NCI-H460 (cell line): ENCODE measurements at places on chromosomes 2 and 18. TPM values are rescaled to one million over a fixed set of nuclear protein-coding genes. Genes with fewer than 3 reads are reported as not detected.

TRIM54 gene
- 0.12 TPM in 1 of 2 replicates, not detected in the other for total RNA-seq

SLC35F6 gene
- total RNA-seq = 48.6 and 48.9 TPM in 2 replicates

CNRIP1 gene
- 6.2 and 7.3 TPM in 2 replicates for total RNA-seq

DNA sequence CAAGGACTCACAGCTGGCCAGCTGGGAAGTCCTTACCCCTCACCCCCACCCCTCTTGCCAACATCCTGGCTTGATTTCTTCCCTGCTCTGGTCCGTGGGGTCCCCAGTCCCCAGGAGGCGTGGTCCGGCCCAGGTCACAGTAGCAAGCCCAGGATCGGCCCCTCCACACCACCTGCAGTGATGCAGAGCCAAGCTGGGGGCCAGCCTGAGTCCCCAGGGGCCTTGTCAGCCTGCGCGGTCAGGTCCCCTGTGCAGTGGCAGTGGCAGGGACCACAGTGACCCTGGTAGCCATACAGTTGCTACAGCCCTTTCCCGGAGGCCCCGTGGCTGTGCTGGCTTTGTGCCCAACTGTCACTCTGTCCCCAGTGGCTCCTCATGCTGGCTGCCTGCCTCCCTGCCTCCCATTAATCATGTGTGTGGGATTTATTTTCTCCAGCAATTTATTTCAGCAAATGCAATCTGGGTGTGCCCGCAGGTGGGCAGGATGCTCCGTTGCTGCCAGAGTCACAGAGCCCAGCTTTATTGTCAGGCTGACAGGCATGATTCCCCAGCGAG is 8.8 kb upstream of the PRSS56 start:
- no peak for DNase-seq

DNA sequence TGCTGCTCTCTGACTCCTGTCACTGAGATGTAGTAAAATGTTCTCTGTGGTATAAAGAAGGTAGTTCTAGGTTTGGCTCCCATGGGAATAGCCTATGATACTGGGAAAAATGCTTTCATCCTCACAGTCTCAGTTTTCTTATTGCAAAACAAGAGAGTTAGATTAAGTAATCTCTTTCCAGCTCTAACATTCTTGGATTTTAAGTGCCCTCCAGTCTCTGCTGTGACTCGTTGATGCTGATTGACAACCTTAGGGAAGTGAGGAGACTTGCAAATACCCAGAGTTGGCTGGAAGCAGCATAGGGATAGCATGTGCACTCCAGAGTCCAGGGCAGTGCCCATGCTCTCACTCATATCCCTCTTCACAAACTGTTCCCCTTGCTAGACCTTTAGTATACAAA is 534.9 kb downstream of the SLC4A3 start:
- DNase-seq = no peak

- DNase-seq = no peak
These were observed 118.5 kb downstream of the BAZ2B start for GRCh38 chr2:159497847-159498246.

- DNase-seq = no peak
These were observed 183.3 kb upstream of the TRIB2 start for GRCh38 chr2:12533337-12534005.
